ENCODE measurements at places on chromosomes 2 and 18. TPM values are rescaled to one million over a fixed set of nuclear protein-coding genes. Genes with fewer than 3 reads are reported as not detected.

Gene CCDC142
- total RNA-seq, result 26.5 TPM

Gene PKDCC
- total RNA-seq, result not detected

Gene GALNT1
- 50.8 TPM for total RNA-seq

DNA sequence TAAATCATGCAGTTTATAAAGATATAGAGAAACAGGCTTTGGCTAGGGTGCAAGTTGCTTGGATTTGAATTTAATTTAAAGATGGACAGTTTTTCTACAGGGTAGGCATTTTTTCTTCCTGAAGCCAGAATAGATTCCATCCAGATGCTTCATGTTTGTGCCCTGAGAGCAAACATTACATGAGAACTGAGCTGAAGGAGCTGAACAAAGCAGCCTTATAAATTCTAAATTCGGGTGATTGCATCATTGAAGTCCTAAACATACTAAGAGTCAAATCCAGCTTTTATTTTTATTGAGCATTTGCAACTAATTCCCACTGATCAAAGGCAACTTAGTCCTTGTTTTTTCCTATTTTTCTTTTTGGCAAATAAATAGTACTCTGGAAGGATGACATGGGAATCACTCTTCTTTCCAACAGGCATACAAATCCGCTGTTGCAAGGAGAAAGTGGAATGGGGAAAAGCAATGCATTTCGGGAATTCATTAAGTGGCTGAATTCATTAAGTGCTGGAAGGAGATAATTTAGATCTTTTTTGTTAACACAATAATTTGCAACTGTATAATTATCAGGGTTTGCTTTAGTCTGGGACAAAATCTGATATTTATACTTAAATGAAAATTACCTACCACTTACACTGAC lies 828.0 kb downstream of the SLC4A3 start:
- no peak for DNase-seq

- no peak for DNase-seq
Observed at GRCh38 chr18:31426871-31427406, 20.6 kb upstream of the DSG3 start.

Gene HAAO
- 0.26 TPM for total RNA-seq

- DNase-seq, result no peak
Observed at GRCh38 chr2:100021791-100022340, 120.5 kb downstream of the AFF3 start.

Gene SLC4A3
- total RNA-seq, result not detected

GRCh38 chr18:11857177-11857887 lies 6.1 kb downstream of the CHMP1B start:
- no peak for DNase-seq

DNA sequence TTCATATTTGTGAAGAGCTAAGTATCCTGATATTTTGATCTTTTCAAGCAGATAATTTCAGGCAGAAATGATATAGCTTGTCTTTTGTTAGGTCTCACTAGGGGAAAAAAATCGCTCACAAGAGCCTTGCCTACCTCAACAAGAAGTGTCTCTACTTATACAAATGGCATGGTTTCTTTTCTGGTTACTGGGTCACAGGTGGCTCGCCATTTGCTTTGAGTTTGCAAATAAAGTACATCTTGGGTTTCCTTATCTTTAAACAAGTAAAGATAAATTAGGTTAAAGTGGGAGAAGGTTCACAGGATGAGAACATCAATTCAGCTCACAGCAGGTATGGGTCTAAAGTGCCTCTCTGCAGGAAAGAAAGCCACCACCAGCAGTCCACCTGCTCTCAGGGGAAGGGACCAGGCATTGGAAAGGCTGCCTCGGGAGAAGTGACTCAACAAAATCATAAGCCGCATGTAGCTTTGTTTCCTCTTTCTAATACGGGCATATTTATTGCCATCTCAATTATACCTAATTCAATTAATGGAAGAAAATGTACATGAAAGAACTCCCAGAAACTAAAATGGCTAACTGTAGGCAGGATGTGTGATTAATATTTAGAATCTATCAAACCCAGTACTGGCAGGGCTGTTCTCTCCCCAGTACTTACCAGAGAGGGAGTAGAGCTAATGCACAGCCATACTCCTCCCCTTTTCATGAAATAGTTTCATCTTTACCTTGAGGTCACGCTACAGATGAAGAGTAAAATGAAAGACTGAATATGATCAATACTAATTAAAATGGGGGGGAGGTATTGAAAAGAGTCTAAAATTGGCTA lies 28.3 kb downstream of the CDC42EP3 start:
- no peak for DNase-seq

Gene UGT1A5
- total RNA-seq, result not detected
